ENCODE measurements at places on chromosomes 3 and 15.
A peak's percentile ranks its signal among the peaks of the same experiment; 100 is the strongest.

GRCh38 chr15:78155355-78155939, 6.3 kb downstream of the IDH3A start:
- no peak for DNase-seq

DNA sequence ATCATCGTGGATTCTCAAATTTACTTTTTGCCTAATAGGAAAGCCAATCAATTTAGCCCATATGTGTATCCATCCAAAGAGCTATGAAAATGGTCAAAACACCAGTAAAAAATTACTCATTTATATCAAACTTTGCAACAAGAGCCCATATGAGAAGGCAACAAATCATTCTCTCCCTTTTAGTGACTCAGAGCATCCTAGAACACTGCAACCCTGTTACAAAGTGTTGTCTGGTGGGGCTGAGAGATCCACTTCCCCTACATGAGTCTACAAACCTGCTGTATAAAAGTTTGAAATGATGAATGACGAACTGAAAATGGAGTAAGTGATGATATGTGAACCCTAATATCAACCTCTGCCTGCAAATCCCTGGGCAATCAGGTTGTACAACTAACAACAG, 23.3 kb downstream of the PDZRN3 start:
- DNase-seq: no peak

DNA sequence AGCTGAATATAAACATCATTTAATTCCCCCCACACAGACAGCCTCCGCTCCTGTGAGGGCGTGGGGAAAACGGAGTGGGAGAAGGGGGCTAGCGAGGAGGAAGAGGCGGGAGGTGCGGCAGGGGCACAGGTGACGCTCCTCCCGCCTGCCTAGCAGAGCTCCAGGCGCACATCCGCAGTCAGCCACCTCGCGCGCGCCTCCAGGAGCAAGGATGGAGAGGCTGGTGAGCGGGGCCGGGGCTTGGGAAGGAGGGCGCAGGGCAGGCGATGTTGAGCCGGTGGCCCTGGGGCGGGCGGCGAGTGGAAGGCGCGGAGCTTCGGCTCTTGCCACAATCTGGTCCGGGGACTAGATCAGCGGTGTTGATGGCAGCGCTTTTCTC, at the start of gene CD200:
Gene CD200, plus strand, starts transcription at position 155 of the 379 bp plus-strand sequence. Its CDS starts 57 bp downstream, at position 212.
- DNase-seq: no peak

GRCh38 chr15:75061272-75061671, 37.9 kb downstream of the PPCDC start:
- DNase-seq: peak; percentile 72

Measured in astrocyte of the spinal cord (primary cell).